ENCODE measurements at places on chromosomes 16 and 17. TPM values are rescaled to one million over a fixed set of nuclear protein-coding genes. Genes with fewer than 3 reads are reported as not detected.

CCDC78 gene
- total RNA-seq = 22.9 TPM

MTMR4 gene
- total RNA-seq = 67.2 TPM

RPS2 gene
- total RNA-seq = 6,265 TPM

MMP28 gene
- total RNA-seq = 2.6 TPM

DNA sequence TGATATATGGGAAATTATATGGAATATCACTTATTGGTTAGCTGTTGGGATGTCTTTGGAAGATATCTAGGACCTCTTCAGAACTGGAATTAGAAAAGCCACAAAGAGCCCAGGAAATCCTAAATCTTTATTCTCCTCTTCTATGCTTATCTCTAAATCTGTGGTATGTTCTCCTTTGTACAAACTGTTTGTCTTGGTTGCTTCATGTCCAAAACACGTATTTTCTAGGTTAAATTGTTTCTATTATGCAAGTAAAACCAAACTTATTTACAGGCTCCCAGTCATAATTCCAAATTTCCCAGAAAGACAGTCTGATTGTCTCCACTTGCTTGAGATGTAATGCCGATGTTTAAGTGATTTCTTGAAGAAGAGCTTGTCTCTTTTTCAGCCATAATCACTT, 650.9 kb downstream of the CDH11 start:
- DNase-seq = no peak

DNA sequence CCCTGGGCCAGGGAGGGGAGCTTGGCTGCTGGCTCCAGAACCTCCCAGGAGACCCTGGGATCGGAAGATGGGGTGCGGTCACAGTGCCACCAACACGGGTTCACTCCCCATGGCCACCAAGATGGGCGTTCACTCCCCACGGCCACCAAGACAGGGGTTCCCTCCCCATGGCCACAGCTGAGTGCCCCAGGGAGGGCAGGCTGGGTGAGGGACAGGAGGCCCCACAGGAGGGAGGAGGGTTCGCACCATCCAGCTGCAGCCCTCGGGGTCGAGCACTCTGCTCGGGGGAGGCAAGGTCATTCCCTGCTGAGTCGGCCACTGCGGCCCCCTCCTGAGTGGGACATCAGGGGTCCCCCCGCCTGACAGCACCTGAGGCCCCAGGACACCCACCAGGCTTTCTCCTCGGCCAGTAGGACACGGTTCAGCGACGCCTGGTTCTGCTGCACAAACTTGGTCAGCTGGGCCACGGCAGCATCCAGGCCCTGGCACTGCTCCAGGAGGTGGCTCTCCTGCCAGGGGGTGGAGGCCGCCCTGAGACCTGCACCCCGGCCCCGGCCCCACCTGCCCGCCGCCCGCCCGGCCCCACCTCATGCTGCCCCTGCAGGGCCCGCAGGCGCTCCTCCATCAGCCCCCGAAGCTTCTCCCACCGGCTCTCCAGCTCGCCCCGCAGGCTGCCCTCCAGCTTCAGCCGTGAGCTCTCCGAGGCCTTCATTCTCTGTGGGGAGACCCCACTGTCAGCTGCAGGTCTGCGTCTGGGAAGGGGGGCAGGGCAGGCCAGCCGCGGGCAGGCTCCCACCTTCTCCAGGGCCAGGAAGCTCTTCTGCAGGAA, 5.9 kb downstream of the CCDC154 start:
- DNase-seq = no peak

DNA sequence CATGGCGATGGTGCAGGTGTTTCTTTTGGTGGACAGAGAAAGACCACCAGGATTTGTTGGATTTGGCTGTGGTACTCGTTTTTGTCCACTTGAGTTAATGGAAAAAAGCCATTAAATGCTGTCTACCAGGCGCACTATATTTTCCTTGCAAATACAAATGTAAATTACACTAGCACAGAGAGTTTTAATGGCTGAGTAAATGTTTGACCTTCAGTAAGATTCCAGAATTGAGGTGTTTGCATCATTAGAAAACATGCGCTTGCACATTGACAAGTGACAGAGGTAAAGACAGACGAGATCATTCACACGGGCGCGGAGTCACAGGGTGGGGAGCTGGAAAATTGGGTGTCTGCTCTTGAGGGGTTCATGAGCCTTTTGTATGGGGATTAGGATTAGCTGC, 53.5 kb upstream of the AKTIP start:
- DNase-seq = no peak

- no peak for DNase-seq
These were observed 121.3 kb downstream of the CDH13 start for GRCh38 chr16:82748026-82748425.

- DNase-seq = no peak
These were observed 11.5 kb upstream of the TMEM132E start for GRCh38 chr17:34567691-34568465.

DNA sequence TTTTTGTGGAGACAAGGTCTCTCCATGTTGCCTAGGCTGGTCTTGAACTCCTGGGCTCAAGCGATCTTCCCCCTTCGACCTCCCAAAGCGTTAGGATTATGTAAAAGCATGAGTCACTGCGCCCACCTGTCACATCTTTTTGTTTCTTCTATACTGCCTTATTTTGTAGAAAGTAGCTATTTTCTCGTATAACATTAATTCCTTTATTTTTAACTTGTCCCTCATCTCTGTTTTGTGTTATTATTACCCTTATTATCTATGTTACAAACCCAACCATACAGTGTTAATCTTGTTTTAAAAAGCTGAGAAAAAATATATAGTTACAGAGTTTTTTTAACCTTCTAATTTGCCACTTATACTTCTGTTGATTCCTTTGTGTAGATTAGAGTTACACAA, 1.4 kb upstream of the TXNDC11 start:
- DNase-seq = no peak

- no peak for DNase-seq
These were observed 14.2 kb downstream of the ANKFY1 start for GRCh38 chr17:4249452-4250029.

GRCh38 chr17:51289696-51290111, 29.4 kb downstream of the UTP18 start:
- no peak for DNase-seq

GRCh38 chr16:85348911-85349334, 236.7 kb upstream of the CIBAR2 start:
- DNase-seq = no peak

DNA sequence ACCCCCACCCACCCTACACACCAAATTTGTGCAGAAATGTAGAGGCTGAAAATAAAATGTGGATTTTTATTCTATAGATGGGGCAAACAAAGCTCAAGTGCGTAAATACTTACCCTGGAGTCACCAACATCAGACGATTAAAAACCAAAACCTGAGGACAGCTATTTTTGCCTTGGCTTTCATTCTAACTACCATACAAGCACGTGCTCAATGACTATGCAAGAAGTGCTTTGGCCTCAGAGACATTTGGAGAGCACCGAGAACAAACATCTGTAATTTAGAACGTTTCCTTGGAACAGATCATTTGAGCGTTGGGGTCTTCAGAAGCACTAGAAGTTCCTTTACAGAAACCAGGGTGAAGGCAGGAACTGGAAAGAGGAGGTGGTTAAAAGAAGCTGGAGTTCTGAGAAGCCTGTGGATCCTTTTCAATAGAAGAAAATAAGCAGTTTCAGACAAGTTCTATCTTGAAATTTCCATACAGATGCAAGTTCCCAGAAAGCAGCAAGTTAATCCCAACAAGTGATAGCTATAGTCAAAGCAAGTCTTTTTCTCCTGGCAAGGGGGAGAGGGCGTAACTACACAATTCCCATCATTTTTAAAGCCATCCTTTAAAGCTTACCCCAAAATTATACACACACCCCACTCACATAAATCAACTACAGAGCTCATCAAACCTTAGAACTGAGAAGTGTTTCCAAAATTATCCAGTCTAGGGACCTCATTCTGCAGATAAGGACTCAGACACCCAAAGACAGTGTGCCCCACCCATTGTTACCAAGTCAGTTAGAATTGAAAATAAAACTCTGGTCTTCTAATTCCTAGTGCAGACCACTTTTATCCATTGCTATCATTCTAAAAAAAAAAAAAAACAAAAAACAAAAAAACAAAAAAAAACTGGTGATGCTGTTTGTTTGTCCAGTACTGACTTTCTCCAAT, 29.6 kb upstream of the CDRT4 start:
- no peak for DNase-seq

GRCh38 chr17:16488186-16488967, 3.6 kb downstream of the LRRC75A start:
- DNase-seq = no peak

DNA sequence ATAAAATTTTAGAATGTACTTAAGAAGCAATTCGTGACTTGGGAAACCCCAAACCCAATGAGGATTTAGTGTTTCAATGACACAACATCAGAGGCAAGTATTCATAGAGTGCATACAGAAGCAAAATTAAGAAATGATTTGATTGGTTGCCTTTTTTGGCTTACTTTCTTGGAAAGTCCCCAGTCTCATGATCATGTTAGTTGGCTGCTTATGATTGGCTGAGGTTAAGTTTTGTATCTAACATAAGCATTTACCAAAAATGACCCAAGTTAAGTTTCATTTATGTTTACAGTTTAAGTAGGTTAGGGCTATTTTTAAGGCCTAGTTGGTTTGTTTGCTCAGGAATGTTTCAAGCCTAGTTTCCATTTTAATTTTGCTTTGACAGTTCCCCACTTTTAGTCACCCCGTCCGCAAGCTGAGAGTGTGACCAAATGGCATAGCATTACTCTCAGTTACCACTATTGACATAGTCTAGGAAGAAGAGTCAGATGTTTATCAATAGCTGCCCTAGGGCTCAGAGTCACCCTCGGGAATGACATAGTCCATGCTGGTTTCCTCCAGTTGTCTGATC, 36.2 kb downstream of the DGKE start:
- no peak for DNase-seq

- DNase-seq = no peak
These were observed 28.5 kb downstream of the ARHGAP17 start for GRCh38 chr16:24986512-24987303.

- no peak for DNase-seq
These were observed 152.9 kb upstream of the C16orf82 start for GRCh38 chr16:26913851-26914250.
